ENCODE measurements at places on chromosomes 11 and 22. TPM values are rescaled to one million over a fixed set of nuclear protein-coding genes. Genes with fewer than 3 reads are reported as not detected.

Gene C11orf65
- 0.41 TPM for total RNA-seq

Gene PANX2
- total RNA-seq: 2.2 TPM

Gene IGSF9B
- total RNA-seq: 6.1 TPM

Gene DCPS
- total RNA-seq: 21.4 TPM

Gene GANAB
- 173 TPM for total RNA-seq

Gene OR51B4
- not detected for total RNA-seq

Gene UBASH3B
- 8.1 TPM for total RNA-seq

Gene DUSP8
- total RNA-seq: 1.7 TPM

Gene FGF19
- total RNA-seq: 36.7 TPM

Gene POLD3
- total RNA-seq: 31.8 TPM

Gene CLDN5
- 3.0 TPM for total RNA-seq

Gene FIBIN
- total RNA-seq: 0.07 TPM

Gene PGR
- 0.31 TPM for total RNA-seq

Gene CDHR5
- not detected for total RNA-seq

Gene HBD
- not detected for total RNA-seq

Gene TRIOBP
- total RNA-seq: 66.9 TPM

Gene OR8G1
- not detected for total RNA-seq

Gene ZNF215
- total RNA-seq: 11.8 TPM

Gene PAX6
- 12.3 TPM for total RNA-seq

Gene GPR83
- total RNA-seq: 0.38 TPM

Gene ESAM
- 0.85 TPM for total RNA-seq

Gene CFL1
- 916 TPM for total RNA-seq

Gene ARHGEF17
- 6.6 TPM for total RNA-seq

Gene SULT4A1
- total RNA-seq: 6.3 TPM

Gene CCDC188
- total RNA-seq: not detected

Gene CHADL
- 0.33 TPM for total RNA-seq

Gene RAB39A
- total RNA-seq: 7.2 TPM

Gene TAF6L
- total RNA-seq: 42.9 TPM

Gene GRIK4
- 1.0 TPM for total RNA-seq

Gene NAALAD2
- total RNA-seq: 4.0 TPM

Gene SLC22A6
- not detected for total RNA-seq

Gene SCGB2A2
- not detected for total RNA-seq

Gene TCN1
- not detected for total RNA-seq

Gene APOL2
- 18.0 TPM for total RNA-seq

Gene RPS6KA4
- total RNA-seq: 16.0 TPM

Gene GRM5
- not detected for total RNA-seq

Gene FBLN1
- total RNA-seq: 132 TPM

Gene LRRC75B
- total RNA-seq: 20.5 TPM

Gene A4GALT
- total RNA-seq: 9.6 TPM

Gene FAM83F
- 28.1 TPM for total RNA-seq

Gene MEI1
- not detected for total RNA-seq

Gene NEFH
- 2.0 TPM for total RNA-seq

Gene CECR2
- 66.3 TPM for total RNA-seq

Gene TBX10
- not detected for total RNA-seq

Gene IGLL1
- not detected for total RNA-seq

Gene CAPN5
- 16.3 TPM for total RNA-seq

Gene SEC14L2
- 4.2 TPM for total RNA-seq

Gene SLC22A8
- not detected for total RNA-seq

Gene OR6T1
- total RNA-seq: not detected

Gene TESMIN
- 63.7 TPM for total RNA-seq

Gene OR52I2
- not detected for total RNA-seq

Gene OR51B2
- total RNA-seq: not detected

Gene LRRC56
- total RNA-seq: 1.5 TPM

Measured in H7 (cell line).